Non-pigmented ciliary epithelial cell (primary cell): ENCODE measurements at places on chromosomes 13 and 19.
A peak's percentile ranks its signal among the peaks of the same experiment; 100 is the strongest.

GRCh38 chr13:42380420-42381164 is 108.6 kb downstream of the AKAP11 start:
- DNase-seq, result no peak

- no peak for DNase-seq
These were observed 4.2 kb downstream of the ZSCAN5A start for GRCh38 chr19:56310462-56310861.

- DNase-seq, result peak; percentile 38
These were observed 1373.7 kb downstream of the PCDH9 start for GRCh38 chr13:65856431-65856830.

GRCh38 chr19:52566588-52566987 is 3.5 kb upstream of the ZNF701 start:
- DNase-seq, result peak; percentile 34

DNA sequence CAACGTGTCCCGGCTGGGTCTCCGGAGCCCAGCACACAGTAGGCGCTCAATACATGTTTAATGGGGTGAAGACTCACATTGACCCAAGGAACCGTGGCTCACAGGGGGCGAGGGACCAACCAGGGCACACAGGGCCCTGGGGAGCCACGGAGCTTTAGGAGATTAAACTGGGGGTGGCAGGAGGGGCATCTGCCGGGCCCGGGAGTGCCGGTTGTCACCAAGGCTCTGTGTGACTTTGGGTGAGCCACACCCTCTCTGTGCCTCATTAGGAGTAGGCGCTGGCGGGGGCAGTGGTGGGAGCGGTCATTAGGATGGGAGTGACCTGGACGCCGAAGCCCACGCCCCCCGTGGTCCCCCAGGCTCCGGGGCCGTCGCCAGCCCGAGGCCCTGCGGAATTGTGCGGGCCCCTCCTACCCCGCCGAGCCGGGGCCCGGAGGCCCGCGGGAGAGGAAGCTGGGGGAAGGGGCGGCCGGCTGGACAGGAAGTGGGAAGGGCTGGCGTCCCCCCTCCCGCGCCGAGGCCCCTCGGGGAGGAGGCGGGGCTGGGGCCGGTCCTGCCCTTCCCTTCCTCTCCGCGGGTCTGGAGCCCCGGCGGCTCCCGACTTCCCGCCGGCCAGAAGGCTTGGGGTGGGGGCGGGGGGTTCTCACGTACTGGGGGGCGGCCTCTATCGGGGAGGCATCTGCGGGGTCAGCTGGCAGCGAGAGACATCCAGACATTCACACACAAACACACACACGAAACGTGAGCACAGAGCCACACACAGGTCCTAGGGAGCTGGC is 1.8 kb upstream of the SSBP4 start:
- DNase-seq, result no peak

DNA sequence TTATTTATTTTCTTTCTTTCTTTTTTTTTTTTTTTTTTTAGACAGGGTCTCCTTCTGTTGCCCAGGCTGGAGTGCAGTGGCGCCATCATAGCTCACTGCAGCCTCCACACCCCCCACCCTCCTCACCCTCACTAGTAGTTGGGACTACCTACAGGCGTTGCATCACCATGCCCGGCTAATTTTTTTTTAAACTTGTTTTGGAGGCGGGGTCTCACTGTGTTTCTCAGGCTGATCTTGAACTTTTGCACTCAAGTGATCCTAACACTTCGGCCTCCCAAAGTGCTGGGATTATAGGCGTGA is 33.6 kb downstream of the GJA3 start:
- DNase-seq, result no peak

- DNase-seq, result no peak
These were observed 414.8 kb downstream of the GPC5 start for GRCh38 chr13:91813253-91813652.

DNA sequence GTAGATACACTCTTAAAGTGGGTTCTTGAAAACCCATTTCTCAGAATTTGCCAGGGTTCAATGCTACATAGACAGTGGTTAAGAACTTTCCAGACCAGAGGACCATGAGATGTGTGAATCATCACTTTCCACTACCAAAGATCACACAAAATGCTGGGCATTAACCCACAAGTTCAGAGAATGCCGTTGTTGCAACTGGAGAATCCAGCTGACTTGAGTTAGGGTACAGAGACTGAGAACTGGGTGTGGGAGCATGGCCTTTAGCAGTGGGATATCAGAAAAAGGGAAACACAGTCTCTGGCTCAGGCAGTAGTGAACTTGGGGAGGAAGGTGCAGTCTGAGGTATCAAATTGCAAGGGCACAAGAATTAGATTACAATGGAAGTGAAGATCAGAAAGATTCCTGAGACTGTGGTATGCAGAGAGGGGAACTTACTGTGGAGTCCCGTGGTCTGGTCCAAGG is 51.5 kb upstream of the WDFY2 start:
- DNase-seq, result no peak

DNA sequence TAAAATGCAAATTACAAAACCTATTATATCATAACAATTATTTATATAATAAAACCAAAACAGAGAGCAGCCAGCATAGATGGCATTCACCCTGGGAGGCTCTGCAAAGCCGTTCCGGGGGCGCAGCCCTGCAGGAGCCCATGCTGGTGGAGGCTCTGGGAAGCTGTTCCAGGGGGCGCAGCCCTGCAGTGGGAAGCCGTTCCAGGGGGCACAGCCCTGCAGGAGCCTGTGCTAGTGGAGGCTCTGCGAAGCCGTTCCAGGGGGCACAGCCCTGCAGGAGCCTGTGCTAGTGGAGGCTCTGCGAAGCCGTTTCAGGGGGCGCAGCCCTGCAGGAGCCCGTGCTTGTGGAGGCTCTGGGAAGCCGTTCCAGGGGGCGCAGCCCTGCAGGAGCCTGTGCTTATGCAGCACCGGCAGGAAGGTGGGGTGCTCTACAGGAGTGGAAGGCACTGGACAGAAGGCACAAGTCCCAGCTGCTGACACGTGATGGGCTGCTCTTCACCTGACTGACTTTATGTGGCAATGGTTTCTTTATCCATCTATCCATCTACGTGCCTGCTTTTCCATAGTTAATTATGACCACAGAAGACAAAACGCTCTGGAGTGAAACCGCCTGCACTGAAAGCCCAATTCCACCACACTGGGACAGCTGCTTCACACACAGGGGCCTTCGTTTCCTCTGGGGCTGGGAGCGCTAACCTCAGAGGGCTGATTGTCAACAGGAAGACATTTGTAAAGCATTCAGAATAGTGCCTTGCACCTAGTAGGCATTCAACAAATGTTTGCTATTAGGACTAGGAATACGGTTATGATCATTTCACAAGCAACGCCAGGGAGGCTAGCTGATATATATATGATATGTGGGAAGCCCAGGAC is 23.7 kb downstream of the PCID2 start:
- no peak for DNase-seq

GRCh38 chr13:24563087-24563486 is 50.5 kb upstream of the PARP4 start:
- no peak for DNase-seq

- DNase-seq, result no peak
These were observed 35.8 kb downstream of the ZNF420 start for GRCh38 chr19:37114001-37114400.

DNA sequence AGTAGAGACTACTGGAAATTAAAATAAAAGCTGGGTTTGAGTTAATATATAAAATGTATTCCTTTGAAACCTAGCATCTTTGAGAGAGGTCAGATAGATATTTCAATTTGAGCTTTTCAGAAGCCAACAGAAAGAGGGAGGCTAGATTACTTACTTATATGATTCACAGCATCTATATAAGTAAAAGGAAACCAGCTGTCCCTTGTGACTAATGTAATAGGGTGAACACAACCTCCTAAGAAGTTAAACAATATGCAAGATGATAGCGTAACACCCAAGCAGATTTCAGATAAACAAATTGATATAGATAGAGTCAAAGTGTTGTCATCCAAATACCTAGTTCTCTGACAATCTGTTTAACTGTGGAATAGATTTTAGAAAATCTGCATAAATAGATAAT is 393.5 kb upstream of the GPC6 start:
- no peak for DNase-seq

DNA sequence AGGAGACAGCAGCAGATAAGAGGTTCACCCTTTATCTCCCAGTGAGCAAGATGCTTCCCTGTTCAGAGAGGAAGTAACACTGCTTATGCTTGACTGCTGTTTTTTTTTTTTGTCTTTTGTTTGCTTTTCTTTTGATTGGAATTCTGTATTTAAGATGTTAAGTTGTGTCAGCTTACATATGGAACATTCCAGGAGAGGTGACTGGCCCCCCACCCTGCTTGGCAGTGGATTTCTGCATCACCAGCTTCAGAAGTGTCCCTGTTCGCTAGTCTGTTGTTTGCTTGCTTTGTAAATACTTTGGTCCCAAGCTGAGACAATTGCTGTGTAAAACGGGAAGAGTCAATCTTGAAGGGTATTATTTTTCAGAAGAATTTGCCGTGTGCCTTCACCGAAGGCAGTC is 43.0 kb downstream of the IFT88 start:
- no peak for DNase-seq

GRCh38 chr19:46495786-46496099 is at the start of gene PNMA8B:
PNMA8B (minus strand) TSS chr19:46495867; CDS start chr19:46495465, 402 bp downstream.
- no peak for DNase-seq

- DNase-seq, result no peak
These were observed 10.2 kb downstream of the CARM1 start for GRCh38 chr19:10881403-10882107.

DNA sequence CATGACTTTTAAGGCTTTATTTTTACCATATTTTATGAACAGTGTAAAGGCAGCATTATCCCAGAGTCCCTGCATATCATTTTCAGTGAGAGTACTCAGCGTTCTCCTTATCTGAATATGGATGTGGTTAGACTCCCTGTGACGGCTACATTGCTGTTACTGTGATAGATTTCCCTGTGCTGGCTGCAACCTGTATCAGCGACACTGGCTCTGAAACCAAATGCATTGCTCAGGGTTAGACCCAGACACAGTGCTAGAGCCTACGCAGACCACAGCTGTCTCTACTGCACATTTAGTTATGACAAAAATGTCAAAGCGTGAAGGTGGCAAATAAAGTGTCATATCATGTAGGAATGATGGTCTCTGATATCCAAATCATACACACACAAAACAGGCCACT is 138.0 kb downstream of the ENOX1 start:
- no peak for DNase-seq

GRCh38 chr19:45168767-45169351 is 8.1 kb upstream of the NKPD1 start:
- DNase-seq, result no peak

DNA sequence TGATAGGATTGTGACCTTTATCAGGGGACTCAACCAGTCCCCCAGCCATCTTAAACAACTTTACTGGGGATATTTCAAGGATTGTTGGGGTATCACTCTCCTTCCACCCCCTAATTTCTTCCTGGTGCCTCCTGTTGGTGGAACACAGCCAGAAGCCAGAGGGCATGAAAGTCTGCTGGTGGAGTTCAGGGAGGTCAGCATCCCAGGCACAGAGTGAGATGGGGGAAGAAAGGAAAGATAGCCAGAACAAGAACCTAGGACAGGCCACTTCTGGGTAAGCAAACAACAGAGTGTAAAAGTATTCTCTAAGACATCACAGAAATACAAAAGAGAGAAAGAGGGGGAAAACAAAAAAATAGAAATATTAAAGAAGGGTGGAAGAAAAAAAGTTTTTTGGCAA is 101.8 kb downstream of the SPRY2 start:
- no peak for DNase-seq
